ENCODE measurements at places on chromosomes 5 and 9.

- DNase-seq, result no peak
Measured at GRCh38 chr5:54274944-54275343, 35.4 kb downstream of the ARL15 start.

DNA sequence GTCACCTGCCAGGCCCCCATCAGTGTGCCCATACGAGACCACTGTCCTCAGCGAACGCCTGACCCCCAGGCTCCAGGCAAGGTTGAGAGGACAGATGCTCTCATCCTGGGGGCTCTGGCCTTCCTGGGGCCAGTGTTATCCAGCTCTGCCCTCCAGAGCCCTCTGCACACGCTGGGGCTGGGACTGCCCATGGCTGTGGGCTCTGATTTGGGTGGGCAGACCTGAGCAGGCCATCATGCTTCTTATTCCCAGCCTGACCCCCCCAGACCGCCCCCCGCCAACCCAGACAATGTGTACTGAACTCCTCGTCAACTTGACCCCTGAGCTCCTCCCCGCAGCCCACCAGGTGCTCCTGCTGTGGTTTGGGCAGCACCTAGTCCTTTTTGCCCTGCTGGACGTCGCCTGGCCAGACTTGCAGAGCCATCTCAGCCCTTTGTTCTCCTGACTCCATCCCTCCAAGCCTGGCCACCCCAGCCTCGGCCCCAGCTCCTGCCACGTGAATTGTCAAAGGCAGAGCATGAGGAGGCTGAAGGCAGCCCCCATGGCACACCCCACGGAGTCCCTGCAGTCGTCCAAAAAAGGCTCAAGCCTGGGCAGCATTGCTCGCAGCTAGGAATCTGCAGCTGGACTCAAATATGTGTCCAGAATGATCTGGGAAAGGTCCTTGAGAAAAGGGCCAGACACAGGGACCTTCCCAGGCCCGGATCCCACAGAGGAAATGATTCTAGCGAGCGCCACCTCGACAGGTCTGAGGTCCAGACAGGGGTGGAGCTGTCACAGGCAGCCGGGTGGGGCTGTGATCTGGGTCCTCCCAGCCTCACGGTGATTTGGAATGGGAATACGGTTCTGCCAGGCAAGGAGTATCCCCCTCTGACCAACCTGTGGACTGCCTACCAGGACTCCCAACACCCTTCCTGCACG lies 87.0 kb downstream of the ADAMTS2 start:
- DNase-seq, result no peak

GRCh38 chr5:64792469-64792868 lies 23.7 kb downstream of the CWC27 start:
- DNase-seq, result no peak

GRCh38 chr9:4393806-4394523 lies 94.1 kb upstream of the GLIS3 start:
- no peak for DNase-seq

DNA sequence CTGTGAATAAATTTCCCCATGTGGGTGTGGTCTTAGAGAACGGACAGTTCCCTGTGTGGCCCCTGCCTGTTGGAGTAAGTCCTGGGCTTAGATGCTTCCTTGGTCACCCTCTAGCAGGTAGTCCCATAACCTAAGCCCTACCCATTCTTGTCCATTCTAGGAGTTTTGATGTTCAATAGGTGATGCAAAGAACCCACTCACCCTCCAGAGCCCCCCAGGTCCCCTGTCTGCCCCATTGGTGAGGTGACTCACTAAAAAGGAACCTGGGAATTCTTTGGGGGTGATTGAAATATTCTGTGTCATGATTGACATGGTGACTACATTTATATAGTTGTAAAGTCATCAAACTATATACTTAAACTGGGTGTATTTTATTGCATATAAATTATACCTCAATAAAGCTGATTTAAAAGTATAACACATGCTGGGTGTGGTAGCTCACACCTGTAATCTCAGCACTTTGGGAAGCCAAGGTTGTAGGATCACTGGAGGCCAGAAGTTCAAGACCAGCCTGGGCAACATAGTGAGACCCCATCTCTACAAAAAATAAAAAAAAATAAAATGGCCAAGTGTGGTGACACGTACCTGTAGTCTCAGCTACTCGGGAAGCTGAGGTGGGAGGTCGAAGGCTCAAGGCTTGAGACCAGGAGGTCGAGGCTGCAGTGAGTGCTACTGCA lies 20.8 kb upstream of the GTF3C5 start:
- DNase-seq, result no peak

All from COR-L47 (cell line).